Coronary artery (tissue), 2 donors: ENCODE measurements at places on chromosomes 1 and 21.

DNA sequence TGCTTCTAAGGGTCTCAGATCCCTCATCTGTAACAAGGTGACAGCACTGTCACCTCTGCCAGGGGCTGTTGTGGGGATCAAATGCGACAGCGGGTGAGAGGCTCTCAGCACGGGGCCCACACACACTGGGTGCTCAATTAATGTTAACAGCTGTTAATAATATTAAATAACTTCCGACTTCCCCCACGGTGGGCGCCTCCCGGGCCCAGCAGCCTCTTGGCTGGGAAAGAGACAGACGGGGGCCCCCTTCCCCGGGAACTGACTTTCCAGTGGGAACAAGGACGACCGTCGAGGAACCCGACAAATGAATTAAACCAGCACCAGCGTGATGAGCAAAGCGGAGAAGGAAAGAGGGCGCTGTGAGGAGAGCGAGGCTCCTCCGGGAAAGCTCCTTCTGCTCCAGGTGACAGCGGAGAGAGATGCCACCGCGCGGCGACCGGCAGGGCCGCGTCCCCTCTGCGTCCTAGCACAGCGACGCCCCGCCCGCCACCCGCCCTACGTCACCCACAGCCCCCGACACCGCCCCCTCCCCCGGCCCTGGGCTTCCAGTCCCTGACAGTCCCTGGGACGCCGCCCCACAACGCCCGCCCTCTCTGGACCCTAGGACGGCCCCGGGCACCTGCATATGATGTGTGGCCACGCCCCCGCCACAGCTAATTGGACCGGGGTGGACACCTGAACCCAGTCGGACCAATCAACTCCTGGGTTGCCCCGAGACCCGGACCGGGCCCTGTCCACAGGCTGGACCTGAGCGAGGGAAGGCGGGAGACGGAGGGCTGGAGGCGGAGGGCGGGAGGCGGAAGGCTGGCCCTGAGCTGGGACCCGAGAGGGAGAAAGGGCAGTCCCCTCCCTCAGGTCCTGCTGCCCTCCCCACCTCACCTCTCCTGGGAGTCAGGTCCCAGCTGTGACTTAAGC, 38.2 kb downstream of the MATN1 start:
- DNase-seq = no peak

DNA sequence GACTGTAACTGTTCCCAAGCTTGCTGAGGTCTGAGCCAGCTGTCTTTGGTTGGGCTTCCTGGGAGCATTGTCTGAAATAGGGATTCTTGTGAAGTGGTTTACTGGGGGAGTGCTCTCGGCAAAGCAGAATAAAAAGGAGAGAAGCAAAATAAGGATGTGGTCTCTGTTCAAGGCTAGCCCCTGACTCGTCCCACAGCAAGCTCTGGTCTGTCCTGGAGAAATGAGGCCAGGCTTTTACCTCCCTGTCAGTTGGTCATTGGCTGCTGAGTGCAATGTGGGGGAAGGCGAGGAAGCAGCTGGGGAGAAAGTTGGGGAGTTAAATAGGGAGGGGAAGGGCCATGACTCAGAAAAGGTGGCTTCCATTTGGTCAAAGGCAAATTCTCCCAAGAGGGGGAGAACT, 303.9 kb upstream of the DUSP10 start:
- no peak for DNase-seq

- no peak for DNase-seq
Measured at GRCh38 chr1:203166192-203166940, 9.3 kb downstream of the MYBPH start.

- DNase-seq = no peak
Measured at GRCh38 chr1:94636624-94637023, 95.1 kb upstream of the F3 start.

GRCh38 chr1:177569476-177569875, 398.7 kb downstream of the BRINP2 start:
- no peak for DNase-seq

DNA sequence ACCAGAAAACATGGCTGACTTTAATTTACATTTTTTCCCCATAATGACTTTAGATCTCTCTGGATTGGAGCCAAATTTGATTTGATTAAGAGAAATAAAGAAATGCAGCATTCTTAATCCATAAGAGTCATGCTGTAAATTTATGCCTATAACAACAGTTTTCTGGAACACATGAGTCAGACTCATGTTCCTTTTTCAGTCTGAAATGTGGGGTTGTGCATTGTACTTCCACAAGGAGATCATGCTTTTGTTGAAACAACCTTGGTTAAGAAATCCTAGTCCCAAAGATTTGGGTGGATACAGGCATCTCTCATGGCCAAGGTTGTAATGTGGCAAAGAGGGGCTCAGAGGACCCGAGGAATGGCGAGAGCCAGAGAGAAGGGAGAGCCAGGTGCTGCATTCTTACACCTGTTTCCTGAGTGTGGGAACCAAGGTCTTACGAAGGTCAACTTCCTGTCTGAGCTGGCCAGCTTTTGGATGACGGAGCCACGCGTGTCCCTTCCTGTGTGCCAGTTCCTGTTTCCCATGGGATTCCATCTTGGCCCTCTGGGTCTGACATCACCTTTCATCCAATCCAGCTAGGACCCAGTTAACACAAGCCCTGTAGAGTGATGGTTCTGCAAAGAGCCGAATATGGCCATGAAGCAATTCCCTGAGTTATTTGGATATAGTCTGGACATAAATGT, 23.1 kb downstream of the CLDN14 start:
- no peak for DNase-seq

- DNase-seq = peak; percentile 19
Measured at GRCh38 chr1:181334724-181335123, 148.6 kb upstream of the CACNA1E start.

DNA sequence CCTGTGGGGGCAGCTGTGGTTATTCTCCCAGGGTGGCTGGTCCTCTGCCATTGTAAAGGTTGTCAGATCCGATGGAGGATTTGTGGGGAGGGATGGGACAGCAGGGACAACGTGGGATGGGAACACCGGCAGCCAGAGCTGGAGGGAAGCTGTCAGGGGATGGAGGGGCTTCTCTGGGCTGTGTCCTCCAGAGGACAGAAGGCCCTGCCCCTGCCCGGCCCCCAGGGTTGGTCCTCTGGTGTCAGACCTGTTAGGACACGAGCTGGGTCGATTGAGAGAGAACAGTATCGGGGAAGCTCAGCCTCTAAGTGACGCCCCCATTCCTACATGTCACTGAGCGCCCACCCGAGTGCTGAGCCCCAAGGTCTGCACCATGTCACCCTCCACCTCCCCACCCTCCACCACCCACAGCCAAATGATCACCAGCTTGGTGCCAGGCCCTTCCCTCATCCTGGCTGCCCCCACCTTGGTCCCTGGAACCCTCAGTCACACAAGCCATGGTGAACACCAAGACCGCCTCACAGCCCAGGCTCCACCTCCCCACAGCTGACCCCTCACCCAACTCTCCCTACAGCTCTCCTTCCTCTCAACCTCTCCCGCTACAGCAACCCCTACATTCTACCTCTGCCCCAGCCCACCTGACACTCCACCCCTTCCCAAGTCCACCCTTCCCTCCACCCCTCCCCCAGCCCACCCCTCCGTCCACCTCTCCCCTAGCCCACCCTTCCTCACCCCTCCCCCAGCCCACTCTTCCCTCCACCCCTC, 244.4 kb downstream of the MATN1 start:
- DNase-seq = no peak

DNA sequence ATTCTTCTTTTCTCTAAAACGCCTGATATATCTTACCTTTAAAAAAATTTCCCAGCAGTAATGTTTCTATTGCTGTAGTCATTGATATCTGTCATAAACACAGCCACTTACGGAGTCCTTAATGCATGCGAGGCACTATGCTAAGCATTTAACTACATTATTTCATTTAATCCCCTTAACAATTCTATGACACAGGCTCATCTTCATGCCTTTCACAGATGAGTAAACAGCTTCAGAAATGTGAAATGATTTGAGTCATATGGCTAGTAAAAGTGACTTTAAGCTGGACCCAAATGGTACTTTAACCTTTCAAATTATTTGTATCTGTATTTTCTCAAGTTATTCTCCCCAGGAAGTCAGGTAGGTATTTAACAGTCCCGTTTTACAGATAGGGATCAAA, 125.1 kb upstream of the FGGY start:
- DNase-seq = no peak

- DNase-seq = no peak
Measured at GRCh38 chr1:107228704-107229371, 88.0 kb downstream of the NTNG1 start.

DNA sequence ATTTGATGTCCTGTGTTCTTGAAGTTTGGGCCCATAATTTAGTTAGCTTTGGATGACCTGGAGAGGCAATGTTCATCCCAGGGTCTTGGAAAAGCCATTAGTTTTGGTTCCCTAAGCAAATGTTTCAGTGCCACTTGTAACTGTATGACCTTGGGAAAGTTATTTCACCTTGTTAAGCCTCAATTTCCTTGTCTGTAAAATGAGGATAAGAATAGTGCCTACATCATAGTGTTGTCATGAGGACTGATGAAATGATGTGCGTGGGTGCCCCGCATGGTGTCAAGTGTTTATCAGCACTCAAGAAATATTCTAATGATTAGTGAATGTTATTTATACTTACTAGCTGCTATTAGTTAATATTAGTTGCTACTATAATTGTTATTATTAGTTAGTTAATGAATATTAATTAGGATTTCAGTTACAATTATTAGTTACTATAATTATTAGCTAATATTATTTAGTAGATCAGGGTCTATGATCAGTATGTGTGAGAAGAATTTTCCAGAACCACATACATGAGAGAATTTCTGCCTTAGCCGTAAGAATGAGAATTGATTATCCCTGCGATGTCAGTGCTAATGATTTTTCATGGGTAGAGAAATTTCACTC, 1.9 kb downstream of the SH3BGR start:
- no peak for DNase-seq
